ENCODE measurements at places on chromosomes 4 and X. TPM values are rescaled to one million over a fixed set of nuclear protein-coding genes. Genes with fewer than 3 reads are reported as not detected.

The TRAM1L1 gene
- 1.4 TPM for total RNA-seq

The DYNLT3 gene
- 37.0 TPM for total RNA-seq

The CLGN gene
- 1.6 TPM for total RNA-seq

DNA sequence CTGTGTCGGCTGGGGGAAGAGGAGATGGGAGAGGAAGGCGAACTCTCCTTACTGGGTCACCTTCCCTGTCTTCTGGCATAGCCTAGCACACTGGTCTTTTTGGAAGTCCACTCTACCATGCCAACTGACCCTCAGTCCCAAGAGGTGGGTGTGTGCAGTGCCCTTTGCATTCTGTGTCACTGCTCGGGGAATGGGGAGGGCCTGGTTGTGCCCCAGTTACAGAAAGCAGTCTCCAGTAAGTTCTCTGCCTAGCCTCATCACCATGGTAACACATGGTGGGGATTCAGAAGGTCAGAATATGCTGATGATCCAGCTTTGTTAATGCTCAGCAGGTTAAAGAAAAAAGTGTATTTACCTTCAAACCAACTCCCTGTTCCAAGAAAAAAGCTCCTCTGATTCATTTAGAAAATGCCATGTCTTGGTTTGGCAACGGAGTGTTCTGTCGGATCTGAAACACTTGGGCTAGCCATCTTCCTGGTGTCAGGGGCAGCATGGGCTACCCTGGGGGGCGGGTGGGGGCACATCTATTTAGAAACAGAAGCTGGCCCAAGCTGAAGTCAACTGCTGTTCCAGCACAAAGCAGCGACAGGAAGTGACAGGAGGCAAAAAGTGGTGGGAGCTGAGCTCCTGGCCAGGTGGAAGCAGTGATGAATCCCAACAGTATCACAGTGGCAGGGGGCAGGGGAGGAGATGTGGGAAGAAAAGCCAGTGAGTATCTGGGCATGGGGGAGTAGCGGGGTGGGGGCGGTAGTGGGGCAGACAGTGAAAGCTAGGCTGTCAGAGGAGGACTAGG lies 37.0 kb downstream of the NSG1 start:
- no peak for DNase-seq
- H3K27me3 ChIP-seq = no peaks in the 10 kb centered on the region
- no peaks in the 10 kb centered on the region for H3K4me1 ChIP-seq
- no peak overlapping the region for H3K4me3 ChIP-seq
- no peaks in the 10 kb centered on the region for H3K36me3 ChIP-seq
- H3K27ac ChIP-seq = no peak overlapping the region

- H3K27me3 ChIP-seq = no peaks in the 10 kb centered on the region
- H3K4me1 ChIP-seq = no peaks in the 10 kb centered on the region
- H3K36me3 ChIP-seq = no peaks in the 10 kb centered on the region
Measured at GRCh38 chr4:184848510-184848909, 22.7 kb upstream of the ACSL1 start.

GRCh38 chr4:129246910-129247461 lies 151.0 kb downstream of the C4orf33 start:
- H3K4me1 ChIP-seq = no peaks in the 10 kb centered on the region
- no peak overlapping the region for H3K4me3 ChIP-seq
- no peak overlapping the region for H3K27ac ChIP-seq
- no peak for DNase-seq
- H3K36me3 ChIP-seq = no peaks in the 10 kb centered on the region
- H3K27me3 ChIP-seq = no peaks in the 10 kb centered on the region

GRCh38 chr4:64718091-64718490 lies 308.8 kb upstream of the TECRL start:
- H3K36me3 ChIP-seq = no peaks in the 10 kb centered on the region
- no peak for DNase-seq
- H3K4me3 ChIP-seq = no peak overlapping the region
- no peaks in the 10 kb centered on the region for H3K4me1 ChIP-seq
- no peaks in the 10 kb centered on the region for H3K27me3 ChIP-seq
- H3K27ac ChIP-seq = no peak overlapping the region

DNA sequence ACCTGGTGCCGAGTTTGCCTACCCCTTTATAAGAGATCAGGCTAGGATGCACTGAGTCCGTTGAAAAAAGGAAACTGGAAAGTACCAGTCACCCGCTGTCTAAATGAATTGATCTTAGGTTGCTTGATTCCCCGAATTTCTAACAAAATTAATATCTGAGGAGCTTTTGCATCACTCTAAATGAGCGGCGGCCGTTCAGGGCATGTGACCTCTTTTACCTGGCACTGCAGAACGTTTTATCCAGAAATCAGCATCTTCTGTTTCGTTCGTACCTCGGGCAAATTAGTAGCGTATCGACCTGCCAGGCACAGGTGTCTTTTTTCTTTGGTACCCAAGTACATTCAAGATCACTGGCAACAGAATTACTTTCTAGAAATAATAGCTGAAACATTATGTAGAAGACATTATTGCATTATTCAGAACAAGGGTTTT lies 876 bp downstream of the KLHL2 start:
- no peaks in the 10 kb centered on the region for H3K36me3 ChIP-seq
- no peaks in the 10 kb centered on the region for H3K27me3 ChIP-seq
- H3K27ac ChIP-seq = peak overlapping the region; percentile 93
- no peak for DNase-seq
- H3K4me1 ChIP-seq = peaks cover 6% of the 10 kb centered on the region

DNA sequence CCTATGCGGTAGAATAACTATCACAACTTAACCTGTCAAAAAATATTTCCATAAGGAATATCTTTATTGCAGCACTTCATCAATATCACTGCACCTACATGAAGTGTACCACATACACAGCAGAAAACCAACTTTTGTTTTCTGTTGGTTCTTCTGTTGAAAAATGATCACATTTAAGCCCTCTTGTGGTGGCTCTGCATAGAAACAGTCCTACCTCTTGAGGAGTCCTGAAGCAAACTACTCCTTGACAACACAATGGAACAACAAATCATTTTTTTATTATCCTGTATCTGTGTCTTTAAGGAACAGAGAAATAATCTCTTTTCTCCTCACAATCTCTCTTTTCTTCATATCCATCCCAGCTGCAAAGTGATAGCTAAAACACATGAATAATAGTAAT lies 39.8 kb upstream of the ATOH1 start:
- no peaks in the 10 kb centered on the region for H3K27me3 ChIP-seq
- H3K27ac ChIP-seq = no peak overlapping the region
- H3K4me1 ChIP-seq = no peaks in the 10 kb centered on the region

DNA sequence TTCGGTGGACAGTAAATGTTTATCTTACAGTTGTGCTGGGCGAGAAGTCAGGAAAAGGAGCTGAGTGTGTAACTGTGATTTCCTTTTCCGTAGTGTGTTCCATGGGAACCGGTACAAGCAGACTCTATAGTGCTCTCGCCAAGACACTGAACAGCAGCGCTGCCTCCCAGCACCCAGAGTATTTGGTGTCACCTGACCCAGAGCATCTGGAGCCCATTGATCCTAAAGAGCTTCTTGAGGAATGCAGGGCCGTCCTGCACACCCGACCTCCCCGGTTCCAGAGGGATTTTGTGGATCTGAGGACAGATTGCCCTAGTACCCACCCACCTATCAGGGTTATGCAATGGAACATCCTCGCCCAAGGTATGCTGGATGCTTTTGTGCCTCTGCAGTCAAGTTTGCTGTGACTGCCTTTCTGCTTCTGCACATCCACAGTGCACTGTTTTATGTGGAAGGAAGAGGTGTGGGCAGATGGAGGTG lies 27.4 kb downstream of the NOCT start:
- no peak for DNase-seq
- H3K36me3 ChIP-seq = no peaks in the 10 kb centered on the region
- no peaks in the 10 kb centered on the region for H3K27me3 ChIP-seq
- no peak overlapping the region for H3K27ac ChIP-seq
- H3K4me3 ChIP-seq = no peak overlapping the region
- no peaks in the 10 kb centered on the region for H3K4me1 ChIP-seq

- H3K4me1 ChIP-seq = no peaks in the 10 kb centered on the region
- no peak overlapping the region for H3K27ac ChIP-seq
- H3K27me3 ChIP-seq = peaks cover 6% of the 10 kb centered on the region
- no peak overlapping the region for H3K4me3 ChIP-seq
- DNase-seq = no peak
- no peaks in the 10 kb centered on the region for H3K36me3 ChIP-seq
Measured at GRCh38 chrX:34341814-34342213, 209.7 kb upstream of the FAM47A start.

DNA sequence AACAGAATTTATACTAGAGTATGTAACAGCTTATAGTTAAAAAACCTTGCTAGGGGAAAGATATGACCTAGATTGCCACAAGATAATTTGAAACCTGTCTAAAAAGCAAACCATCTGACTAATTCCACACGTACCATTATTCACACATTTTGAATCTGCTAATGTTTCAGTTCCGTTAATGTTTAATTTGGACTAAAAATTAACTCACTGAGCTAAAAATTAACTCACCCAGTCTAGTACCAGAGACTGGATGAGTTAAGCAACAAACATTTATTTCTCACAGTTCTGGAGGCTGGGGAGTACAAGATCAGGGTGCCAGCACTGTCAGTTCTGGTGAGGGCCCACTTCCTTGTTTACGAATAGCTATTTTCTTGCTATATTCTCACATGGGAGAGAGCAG lies 231.5 kb upstream of the DIAPH2 start:
- no peaks in the 10 kb centered on the region for H3K36me3 ChIP-seq
- no peak overlapping the region for H3K4me3 ChIP-seq
- H3K4me1 ChIP-seq = no peaks in the 10 kb centered on the region

- H3K36me3 ChIP-seq = no peaks in the 10 kb centered on the region
- DNase-seq = no peak
- H3K27ac ChIP-seq = no peak overlapping the region
Measured at GRCh38 chr4:3759236-3759635, 6.9 kb upstream of the ADRA2C start.

- H3K27ac ChIP-seq = no peak overlapping the region
- no peaks in the 10 kb centered on the region for H3K4me1 ChIP-seq
- H3K4me3 ChIP-seq = no peak overlapping the region
- H3K27me3 ChIP-seq = peaks cover 66% of the 10 kb centered on the region
Measured at GRCh38 chrX:131633285-131633917, 89.5 kb downstream of the OR13H1 start.

DNA sequence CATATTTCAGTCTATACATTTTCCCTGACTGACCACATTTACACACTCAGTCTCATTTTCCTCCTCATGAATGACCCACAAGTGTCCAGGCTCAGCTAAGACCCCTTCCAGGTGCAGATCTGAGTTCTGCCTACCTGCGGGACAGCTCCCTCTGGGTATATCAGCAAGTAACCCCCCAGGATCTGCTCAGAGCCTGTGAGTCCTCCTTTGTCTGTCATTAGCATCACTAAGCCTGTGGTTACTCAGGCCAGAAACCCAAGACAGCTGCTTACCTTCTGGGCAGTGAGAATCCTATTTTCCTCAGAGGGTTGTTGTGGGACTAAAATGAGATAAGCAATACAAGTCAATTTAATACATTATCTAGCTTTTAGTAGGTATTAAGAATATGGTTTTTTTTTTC lies 487.6 kb upstream of the BOD1L1 start:
- H3K27me3 ChIP-seq = no peaks in the 10 kb centered on the region
- no peak overlapping the region for H3K27ac ChIP-seq
- no peak overlapping the region for H3K4me3 ChIP-seq
- no peak for DNase-seq

DNA sequence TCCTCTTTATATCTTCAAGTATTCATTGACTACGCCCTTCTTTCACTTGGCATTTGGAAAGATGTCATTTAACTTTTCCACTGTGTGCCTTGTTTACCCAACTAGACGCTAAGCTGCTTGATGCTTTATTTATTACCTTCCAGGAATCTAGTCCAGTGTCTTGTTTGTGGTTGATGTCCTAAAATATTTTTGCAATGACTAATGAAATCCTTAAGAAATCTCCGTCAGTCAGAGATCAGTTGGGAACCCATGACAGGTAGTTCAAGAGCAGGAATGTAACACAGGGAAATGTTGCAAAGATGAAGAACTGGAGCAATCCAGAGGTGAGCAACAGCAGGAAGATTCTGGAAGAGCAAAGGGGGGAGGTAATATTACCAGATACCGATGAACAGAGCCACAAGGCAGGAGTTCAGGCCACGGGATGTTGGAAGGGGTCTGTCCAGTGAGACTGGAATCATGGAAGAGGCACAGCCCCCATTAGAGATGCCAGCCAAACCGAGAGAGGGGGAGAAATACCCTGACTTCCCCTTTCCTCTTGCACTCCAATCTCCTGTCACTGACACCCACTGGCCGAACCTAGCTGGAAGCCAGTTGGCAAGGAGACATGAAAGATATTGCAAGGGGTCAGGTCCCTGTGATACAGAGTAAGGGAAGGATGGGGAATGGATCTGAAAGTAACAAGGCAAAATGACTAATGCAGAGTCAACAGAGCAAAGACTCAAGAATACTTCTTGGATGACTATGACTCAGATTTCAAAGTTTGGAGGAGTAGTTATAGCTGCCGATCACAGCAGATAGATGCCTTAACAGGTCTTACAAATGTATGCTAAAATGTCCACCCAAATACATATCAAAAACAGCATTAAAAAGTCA lies 62.7 kb upstream of the PHKA2 start:
- H3K27ac ChIP-seq = no peak overlapping the region
- no peaks in the 10 kb centered on the region for H3K4me1 ChIP-seq
- peaks cover 5% of the 10 kb centered on the region for H3K27me3 ChIP-seq
- H3K4me3 ChIP-seq = no peak overlapping the region
- H3K36me3 ChIP-seq = no peaks in the 10 kb centered on the region
- DNase-seq = no peak

DNA sequence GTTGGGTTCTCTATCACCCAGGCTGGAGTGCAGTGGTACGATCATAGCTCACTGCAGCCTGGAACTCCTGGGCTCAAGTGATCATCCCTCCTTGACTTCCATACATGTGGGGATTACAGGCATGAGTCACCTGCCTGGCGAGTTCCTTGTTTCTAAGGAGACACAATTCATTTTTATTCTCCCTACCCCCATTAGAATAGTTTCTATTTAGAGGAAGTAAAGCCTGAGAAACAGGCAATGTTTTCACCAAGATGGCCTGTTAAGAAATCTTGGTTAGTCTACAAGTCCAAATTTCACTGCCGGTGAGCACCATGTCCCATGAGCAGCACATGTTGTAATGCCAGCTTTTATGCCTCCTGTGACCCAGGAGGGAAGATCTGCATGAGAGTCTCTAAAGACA lies 5.7 kb downstream of the CYBB start:
- H3K4me3 ChIP-seq = no peak overlapping the region
- no peak overlapping the region for H3K27ac ChIP-seq
- DNase-seq = no peak
- H3K4me1 ChIP-seq = no peaks in the 10 kb centered on the region
- peaks cover 28% of the 10 kb centered on the region for H3K27me3 ChIP-seq

DNA sequence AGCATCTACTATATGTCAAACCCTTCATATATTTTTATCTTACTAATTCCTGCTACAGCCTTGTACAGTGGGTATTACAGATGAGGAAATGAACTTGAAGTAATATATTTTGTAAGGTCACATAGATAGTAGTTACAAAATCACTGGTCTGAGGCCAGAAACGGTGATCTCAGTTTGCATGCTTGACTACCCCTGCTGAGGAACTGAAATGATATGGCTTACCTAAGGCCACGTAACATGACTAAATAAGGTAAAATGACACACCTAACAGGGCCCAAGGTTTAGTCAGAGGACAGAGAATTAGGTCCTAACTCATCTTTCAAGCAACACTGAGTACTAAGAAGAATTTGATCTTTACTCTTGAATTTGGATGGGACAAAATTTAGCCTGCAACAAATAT lies 1.5 kb upstream of the COMMD8 start:
- no peaks in the 10 kb centered on the region for H3K27me3 ChIP-seq
- H3K4me3 ChIP-seq = no peak overlapping the region
- no peak overlapping the region for H3K27ac ChIP-seq
- no peaks in the 10 kb centered on the region for H3K36me3 ChIP-seq
- H3K4me1 ChIP-seq = no peaks in the 10 kb centered on the region
